Pancreas (tissue), 10 donors: ENCODE measurements at places on chromosomes 6 and 20. TPM values are rescaled to one million over a fixed set of nuclear protein-coding genes. Genes with fewer than 3 reads are reported as not detected.

GRCh38 chr20:1896484-1897258, 1.5 kb downstream of the SIRPA start:
- H3K36me3 ChIP-seq = no peaks in the 10 kb centered on the region
- DNase-seq = no peak
- H3K4me1 ChIP-seq = no peaks in the 10 kb centered on the region

Gene ARHGAP40
- not detected for total RNA-seq

- no peaks in the 10 kb centered on the region for H3K36me3 ChIP-seq
- no peak for DNase-seq
- H3K27me3 ChIP-seq = no peaks in the 10 kb centered on the region
- H3K4me3 ChIP-seq = no peak overlapping the region
Observed at GRCh38 chr6:34900321-34901031, 11.4 kb downstream of the ANKS1A start.

GRCh38 chr6:24988562-24988961, 52.8 kb upstream of the RIPOR2 start:
- H3K4me1 ChIP-seq = no peaks in the 10 kb centered on the region
- DNase-seq = no peak
- H3K27me3 ChIP-seq = no peaks in the 10 kb centered on the region
- no peaks in the 10 kb centered on the region for H3K36me3 ChIP-seq

Gene MAD2L1BP
- 10.1 TPM for total RNA-seq

Gene KIF6
- 0.40 TPM for total RNA-seq

GRCh38 chr20:50071039-50071888, 41.7 kb downstream of the UBE2V1 start:
- DNase-seq = peak; percentile 79
- H3K4me3 ChIP-seq = no peak overlapping the region
- H3K36me3 ChIP-seq = no peaks in the 10 kb centered on the region
- no peaks in the 10 kb centered on the region for H3K27me3 ChIP-seq
- no peaks in the 10 kb centered on the region for H3K4me1 ChIP-seq

- no peak overlapping the region for H3K27ac ChIP-seq
- no peaks in the 10 kb centered on the region for H3K36me3 ChIP-seq
- H3K27me3 ChIP-seq = no peaks in the 10 kb centered on the region
- H3K4me1 ChIP-seq = no peaks in the 10 kb centered on the region
- DNase-seq = no peak
- H3K4me3 ChIP-seq = no peak overlapping the region
Observed at GRCh38 chr6:4888841-4889240, 112.6 kb downstream of the CDYL start.

- H3K4me1 ChIP-seq = no peaks in the 10 kb centered on the region
- H3K4me3 ChIP-seq = no peak overlapping the region
- H3K27me3 ChIP-seq = no peaks in the 10 kb centered on the region
- no peaks in the 10 kb centered on the region for H3K36me3 ChIP-seq
Observed at GRCh38 chr20:47887477-47888080, 102.3 kb upstream of the SULF2 start.

- peaks cover 11% of the 10 kb centered on the region for H3K4me1 ChIP-seq
- H3K27ac ChIP-seq = peak overlapping the region; percentile 52
- no peaks in the 10 kb centered on the region for H3K27me3 ChIP-seq
- peak; percentile 98 for DNase-seq
- no peaks in the 10 kb centered on the region for H3K36me3 ChIP-seq
Observed at GRCh38 chr6:149454346-149454848, 30.4 kb downstream of the ZC3H12D start.

- DNase-seq = no peak
- H3K4me3 ChIP-seq = no peak overlapping the region
- H3K27me3 ChIP-seq = no peaks in the 10 kb centered on the region
- no peak overlapping the region for H3K27ac ChIP-seq
- peaks cover 9% of the 10 kb centered on the region for H3K4me1 ChIP-seq
- H3K36me3 ChIP-seq = no peaks in the 10 kb centered on the region
Observed at GRCh38 chr20:14055127-14055742, 59.9 kb downstream of the MACROD2 start.

DNA sequence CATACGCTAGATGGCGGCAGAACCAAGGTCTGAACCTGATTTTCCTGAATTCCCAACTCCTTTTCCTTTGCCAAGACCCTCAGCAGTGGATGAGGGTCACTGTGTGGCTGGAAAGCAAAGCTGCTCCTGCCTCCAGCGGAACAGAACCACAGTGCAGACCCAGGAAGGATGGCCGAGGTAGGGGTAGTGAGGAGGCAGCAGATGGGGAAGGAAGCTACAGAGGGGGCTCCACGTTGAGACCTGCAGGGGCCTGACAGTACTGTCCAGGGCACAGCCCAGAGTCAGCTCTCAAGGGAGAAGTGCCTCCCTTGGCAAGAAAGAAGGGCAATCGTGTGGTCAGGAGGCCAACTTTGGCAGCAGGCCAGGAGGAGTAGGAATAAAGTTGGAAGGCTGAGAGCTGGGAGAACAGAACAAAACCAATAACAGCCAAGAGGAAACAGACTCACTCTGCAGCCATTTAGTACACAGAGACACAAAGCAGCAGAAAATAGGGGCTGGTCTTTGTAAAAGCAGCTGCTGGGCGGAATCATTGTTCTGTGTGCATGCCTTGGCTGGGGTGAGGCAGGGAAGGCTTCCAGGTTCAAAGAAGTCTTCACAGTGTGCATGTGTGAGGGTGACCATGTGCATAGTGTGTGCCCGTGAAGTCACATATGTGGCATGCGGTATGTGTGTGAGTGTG, 3.1 kb downstream of the GABRR2 start:
- no peak overlapping the region for H3K4me3 ChIP-seq
- no peak for DNase-seq
- no peaks in the 10 kb centered on the region for H3K36me3 ChIP-seq
- no peak overlapping the region for H3K27ac ChIP-seq

Gene HDAC2
- 46.5 TPM for total RNA-seq

DNA sequence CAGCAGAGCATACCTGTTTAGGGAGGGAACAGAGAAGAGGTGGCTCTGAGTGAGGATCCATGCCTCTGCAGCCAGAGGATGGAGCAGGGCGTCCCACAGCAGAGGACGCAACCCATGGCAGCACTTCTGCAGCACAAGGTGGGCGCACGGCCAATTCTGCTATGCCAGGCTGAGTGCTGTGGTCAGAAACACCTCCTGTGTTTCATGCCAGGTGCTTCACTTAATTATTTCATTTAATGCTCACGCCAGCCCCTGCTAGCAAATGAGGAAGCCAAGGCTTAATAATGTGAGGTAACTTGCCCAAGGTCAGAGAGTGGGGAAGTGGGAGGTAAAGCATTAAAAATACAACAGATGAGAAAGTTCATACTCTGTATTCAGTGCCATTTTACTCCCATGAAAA, 68.5 kb upstream of the PTGIS start:
- peak; percentile 26 for DNase-seq
- no peak overlapping the region for H3K27ac ChIP-seq
- H3K4me3 ChIP-seq = no peak overlapping the region
- peaks cover 7% of the 10 kb centered on the region for H3K36me3 ChIP-seq
- H3K27me3 ChIP-seq = no peaks in the 10 kb centered on the region

Gene HTR1B
- total RNA-seq = not detected

DNA sequence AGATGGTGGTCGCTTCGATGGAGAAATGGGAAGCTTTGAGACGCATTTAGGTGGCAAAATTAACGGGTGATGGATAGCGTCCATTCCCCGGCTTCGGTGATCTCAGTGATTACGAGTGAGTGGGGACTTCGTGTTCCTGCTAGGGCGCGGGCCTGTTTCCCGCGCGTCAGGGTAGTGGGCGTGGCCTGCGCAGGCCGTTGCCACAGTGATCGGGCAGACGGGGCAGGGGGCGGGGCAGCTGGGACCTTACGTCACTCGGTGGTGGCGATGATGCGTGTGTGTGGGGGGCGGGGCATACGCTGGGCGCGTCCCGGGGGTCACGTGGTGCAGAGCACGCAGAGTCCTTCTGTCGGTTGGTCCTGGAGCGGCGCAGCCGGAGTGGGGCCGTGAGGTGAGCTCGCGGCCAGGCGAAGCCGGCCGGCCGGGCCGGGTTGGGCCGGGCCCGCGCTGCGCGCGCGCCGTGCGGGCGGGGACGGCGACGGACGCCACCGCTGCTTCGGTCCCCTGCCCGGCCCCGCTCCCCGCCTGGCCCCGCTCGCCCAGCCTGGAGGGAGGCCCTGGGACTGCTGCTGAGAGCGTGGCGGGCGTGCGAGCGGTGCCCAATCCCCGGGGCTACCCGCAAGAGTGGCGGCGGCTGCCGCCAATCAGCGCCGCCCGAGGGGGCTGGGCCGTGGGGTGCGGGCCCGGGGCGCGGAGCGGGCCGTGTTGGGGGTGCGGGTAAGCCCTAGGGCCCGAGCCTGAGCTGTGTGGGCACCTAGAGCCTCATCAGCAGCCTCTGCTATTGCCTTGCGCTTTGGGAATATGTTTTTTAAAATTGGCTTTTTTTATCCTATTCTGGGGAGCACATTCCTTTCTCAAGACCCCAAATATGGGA, at the start of gene PHF20:
PHF20 (plus strand) TSS at position 327 of the 874 bp plus-strand sequence. CDS start 29,508 bp downstream, outside the sequence.
- peak within 1 kb of the TSS; percentile 83 for H3K27ac ChIP-seq
- DNase-seq = peak; percentile 98
- H3K27me3 ChIP-seq = no peaks in the 10 kb centered on the region
- no peaks in the 10 kb centered on the region for H3K36me3 ChIP-seq
- no peaks in the 10 kb centered on the region for H3K4me1 ChIP-seq

Gene AGPAT4
- total RNA-seq = 1.8 TPM

DNA sequence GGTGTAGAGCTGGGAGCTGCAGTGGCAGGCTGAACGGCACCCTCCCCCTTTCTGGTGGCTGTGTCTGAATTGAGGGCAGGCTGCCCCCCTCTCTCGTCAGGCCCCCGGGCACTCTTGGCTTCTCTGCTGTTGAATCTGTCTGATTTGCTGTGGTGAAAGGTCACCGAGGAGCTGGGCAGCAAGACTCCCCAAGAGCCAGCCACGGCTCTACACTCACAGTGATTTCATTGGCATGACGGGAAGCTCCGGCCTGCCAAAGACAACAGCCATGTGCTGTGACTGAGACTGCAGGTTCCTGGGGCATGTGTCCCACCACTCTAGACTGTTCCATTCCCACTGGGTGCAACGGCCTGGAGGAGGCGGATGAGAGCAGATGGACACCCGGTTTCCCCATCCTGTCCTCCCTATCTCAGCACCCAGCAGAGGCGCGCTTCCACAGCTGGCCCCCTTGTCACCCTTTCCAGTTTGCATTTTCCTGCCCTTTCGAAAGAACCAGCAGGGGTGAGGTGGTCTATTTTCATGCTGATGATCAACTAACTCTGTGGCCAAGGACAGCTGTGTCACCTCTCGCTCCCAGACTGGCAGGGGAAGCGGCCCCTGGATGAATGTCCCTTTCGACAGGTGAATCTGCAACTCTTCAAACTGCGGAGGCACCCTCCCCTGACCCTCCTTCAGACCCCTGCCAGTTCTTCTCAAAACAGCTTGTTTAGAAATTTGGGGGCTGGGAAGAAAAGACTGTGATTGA, 2.2 kb downstream of the APCDD1L start:
- no peak for DNase-seq
- H3K4me3 ChIP-seq = no peak overlapping the region
- H3K27me3 ChIP-seq = no peaks in the 10 kb centered on the region

Gene EFCAB8
- 0.12 TPM for total RNA-seq

GRCh38 chr6:2948228-2949025, 22.9 kb downstream of the SERPINB6 start:
- no peak overlapping the region for H3K4me3 ChIP-seq
- DNase-seq = no peak
- H3K4me1 ChIP-seq = peaks cover 9% of the 10 kb centered on the region

DNA sequence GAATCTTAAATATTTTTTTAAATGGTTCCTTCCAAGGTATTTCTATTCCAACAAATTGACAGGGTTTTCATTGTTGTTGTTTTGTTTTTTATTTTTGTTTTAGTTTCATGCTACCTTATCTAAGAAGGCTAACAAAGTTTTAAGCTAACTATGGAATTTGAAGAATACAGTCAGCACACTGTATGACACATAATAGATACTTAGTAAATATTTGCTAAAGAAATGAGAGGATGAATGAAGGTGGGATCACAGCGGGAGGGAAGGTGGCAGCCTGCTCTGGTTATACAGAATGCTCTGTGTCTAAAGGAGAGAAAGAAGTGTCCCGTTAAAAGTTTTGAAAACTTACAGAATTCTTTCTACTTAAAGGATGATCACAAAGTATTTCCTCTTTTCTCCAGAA, 43.7 kb upstream of the DST start:
- no peak overlapping the region for H3K27ac ChIP-seq
- DNase-seq = no peak
- no peaks in the 10 kb centered on the region for H3K27me3 ChIP-seq
- H3K4me1 ChIP-seq = peaks cover 3% of the 10 kb centered on the region

Gene ALDH8A1
- 0.12 TPM for total RNA-seq

GRCh38 chr6:81929828-81930227, 177.3 kb upstream of the TENT5A start:
- no peak overlapping the region for H3K27ac ChIP-seq
- H3K4me1 ChIP-seq = no peaks in the 10 kb centered on the region
- H3K4me3 ChIP-seq = no peak overlapping the region
- H3K27me3 ChIP-seq = no peaks in the 10 kb centered on the region

Gene AVP
- total RNA-seq = not detected

DNA sequence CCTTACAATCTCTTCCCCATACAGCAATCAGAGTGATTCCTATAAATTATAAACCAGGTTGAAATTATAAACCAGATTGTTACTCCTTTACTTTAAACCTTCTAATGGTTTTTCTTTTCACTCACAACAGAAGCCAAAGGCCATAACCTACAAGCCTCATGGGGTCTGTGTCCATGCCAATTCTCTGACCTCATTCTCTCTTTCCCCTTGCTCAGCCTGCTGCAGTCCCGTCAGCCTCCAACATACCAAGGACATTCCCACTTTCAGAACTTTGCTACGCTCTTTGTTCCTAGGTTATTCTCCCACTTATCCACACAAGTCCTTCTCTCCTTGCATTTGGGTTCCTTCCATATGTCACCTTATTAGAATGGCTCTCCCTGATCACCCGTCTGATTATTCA, 277.9 kb upstream of the TCF21 start:
- no peaks in the 10 kb centered on the region for H3K36me3 ChIP-seq
- no peak for DNase-seq
- no peaks in the 10 kb centered on the region for H3K4me1 ChIP-seq

GRCh38 chr20:35306931-35307517, 14.8 kb upstream of the FAM83C start:
- peak overlapping the region; percentile 12 for H3K27ac ChIP-seq
- DNase-seq = no peak
- no peaks in the 10 kb centered on the region for H3K27me3 ChIP-seq
- no peaks in the 10 kb centered on the region for H3K36me3 ChIP-seq
- H3K4me3 ChIP-seq = no peak overlapping the region

- no peak for DNase-seq
- no peaks in the 10 kb centered on the region for H3K36me3 ChIP-seq
- no peaks in the 10 kb centered on the region for H3K27me3 ChIP-seq
Observed at GRCh38 chr6:52390361-52390727, 28.4 kb downstream of the PAQR8 start.
